ENCODE measurements at places on chromosomes 6 and 20.

- no peak for DNase-seq
These were observed 4.9 kb upstream of the UQCC2 start for GRCh38 chr6:33716379-33716778.

GRCh38 chr6:4413073-4413472 is 277.7 kb upstream of the ECI2 start:
- DNase-seq: no peak

DNA sequence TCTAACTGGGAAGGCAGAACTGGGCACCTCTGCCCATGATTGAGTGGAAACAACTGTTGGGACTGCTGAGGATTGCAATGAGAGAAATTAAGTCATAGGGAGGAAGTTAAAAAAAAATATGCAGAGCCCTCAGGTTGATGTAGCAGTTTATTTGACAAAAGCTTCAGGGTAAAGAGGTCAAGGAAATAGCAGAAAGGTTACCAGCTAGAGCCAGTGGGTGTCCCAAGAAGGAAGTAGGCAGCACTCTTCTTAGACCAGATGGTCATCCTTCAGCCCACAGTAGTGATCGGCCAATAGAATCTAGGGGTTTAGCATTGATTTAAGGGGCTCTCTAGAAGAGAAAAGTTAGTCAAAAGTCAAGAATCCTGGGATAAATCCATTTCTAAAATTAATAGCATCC is 21.7 kb upstream of the WFDC10A start:
- DNase-seq: no peak

GRCh38 chr20:17935186-17935585 is 33.4 kb downstream of the SNX5 start:
- DNase-seq: no peak

GRCh38 chr6:11172501-11173327 is 59.8 kb downstream of the NEDD9 start:
- DNase-seq: no peak

DNA sequence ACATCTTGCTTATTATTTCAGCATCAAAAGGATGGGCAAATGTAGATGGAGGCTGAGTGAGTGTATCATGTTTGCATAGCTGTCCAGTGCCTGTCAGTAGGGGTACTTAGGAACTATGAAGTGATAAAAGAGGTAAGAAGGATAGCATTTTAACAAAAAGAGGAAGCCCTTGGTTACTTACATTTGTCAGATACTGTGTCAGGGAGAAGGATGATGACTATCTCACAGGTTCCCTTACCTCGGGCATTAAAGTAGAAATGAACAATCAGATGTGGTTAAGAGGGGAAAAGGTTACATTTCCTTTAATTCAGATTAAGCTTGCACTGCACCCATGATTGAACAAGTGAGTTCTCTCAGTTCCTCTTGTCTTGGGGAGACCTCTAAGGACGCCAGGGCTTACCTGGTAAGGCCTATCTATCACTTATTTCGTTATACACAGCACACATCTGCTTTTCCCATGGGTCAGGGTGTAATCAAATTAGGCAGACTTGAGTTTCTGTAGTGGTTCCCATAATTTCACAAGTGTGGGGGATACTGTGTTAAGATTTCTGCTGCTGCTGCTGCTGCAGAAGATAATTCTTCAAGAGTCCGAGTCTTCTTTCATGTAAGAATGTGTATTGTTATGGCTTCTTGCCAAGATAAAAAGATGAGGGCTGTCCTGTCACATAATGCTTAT is 4.5 kb downstream of the FOXO3 start:
- no peak for DNase-seq

DNA sequence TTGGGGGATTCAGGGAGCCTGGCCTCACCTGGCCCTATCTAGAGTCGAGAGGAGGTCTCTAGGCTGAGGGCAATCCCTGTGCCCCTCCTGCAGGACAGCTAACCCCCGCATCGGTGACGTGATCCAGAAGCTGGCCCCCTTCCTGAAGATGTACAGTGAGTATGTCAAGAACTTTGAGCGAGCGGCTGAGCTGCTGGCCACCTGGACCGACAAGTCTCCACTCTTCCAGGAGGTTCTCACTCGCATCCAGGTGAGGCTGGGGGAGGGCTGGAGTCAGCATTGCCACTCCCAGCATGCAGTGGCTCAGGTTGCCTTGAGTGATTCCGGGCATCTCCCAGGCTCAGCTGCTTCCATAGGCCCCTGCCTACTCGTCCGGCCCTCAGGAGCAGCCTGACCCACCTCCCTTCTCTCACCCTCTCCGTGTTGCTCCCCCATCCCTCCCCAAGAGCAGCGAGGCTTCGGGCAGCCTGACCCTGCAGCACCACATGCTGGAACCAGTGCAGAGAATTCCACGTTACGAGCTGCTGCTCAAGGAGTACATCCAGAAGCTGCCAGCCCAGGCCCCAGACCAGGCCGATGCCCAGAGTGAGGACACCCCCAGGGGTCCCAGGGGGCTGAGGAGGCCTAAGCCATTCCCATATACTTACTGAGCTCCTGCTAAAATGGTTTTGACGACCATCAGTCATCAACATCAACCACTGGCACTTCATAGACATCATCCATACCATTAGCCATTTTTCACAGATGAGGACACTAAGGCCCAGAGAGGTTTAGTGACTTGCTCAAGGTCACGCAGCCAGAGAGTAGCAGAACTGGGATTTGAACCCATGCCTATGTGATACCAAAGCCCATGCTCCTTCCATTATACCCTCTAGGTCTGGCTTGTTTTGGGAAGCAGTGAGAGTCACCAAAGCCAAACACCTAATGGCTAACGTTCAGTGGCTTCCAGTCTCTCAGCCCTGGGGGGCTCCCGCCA is 8.3 kb downstream of the FGD2 start:
- DNase-seq: no peak

GRCh38 chr6:42406306-42407280 is 45.1 kb downstream of the TRERF1 start:
- DNase-seq: no peak

DNA sequence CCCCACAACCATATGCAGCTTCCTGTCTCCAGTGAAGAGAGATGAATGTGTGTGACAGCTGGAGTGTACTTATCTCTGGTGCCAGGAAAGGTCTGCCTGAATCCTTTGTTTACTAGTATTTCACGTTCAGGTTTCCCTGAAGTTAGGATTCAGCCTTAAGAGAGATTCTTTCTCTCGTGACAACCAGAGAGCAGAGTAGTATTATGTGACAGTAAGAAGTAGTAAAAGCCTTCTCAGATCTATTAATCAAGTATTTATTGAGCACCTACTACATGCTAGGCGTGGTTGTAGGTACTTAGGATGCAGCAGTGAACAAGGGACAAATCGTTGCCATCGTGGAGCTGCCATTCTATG is 949 bp downstream of the KIFC1 start:
- DNase-seq: no peak

DNA sequence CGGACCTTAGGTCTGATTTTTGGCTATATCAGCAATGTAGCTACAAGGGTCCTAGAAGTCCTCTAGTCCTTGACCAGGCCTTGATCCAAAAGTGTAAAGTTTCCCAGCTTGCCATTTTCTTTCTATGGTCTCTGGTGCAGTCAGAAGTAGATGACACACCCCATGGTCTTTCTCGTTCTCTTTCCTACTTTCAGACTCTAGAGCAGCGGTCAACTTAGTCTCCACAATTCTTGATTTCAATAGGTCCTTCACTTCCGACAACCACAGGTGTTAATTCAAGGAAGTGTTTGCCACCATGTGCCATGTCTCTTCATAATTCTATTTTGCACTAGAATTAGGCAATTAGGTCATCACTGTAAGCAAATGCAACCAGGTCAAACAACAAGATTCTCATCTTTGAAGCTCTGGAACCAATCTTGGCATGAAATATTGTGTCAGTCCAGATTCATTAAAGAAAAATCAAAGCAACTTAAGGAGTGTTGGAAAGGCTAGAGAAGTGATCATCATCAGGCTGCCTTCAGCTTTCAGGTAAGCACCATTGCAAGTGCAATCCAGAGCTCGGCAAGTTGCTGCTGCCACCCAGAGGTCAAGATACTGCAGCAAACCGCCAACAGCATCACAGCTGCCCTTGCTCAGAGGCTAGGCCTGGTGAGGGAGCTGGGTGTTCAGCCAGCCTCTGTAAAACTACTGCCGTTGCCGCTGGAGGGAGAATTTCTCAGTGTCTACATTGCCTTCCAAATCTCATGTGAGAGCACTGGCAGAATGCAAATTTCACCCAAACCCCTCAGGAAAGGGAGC is 5.6 kb upstream of the SYNE1 start:
- DNase-seq: peak; percentile 2

DNA sequence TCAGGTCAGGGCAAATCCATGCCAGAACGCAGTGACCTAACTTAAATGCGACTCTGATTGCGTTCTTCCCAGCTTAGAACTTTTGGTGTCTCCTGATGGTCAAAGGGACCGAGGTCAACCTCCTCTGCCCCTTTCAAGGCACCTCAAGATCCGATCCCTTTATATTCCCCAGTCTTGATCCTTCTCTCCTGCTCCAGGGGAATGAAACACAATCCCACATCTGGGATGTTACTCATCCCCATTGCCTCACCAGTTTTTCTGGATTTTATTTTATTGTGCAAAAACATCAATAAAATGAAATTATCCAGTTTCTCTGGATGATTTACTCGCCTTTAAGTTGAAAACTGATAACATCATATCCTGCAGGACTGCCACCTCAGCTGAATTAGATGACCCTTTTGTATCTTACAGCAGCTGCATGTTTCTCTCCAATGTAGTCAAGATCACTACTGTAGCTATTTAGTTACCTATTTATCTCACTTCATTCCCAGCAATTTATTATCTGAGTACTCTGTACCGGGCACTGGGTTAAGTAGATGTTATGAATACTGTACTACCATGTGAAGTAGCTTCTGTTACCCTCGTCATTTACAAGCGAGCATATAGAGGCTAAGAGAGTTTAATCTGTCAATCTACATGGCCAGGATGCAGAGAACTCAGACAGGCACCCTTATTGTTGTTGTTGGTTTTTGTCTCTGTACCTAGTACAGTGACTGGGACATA is 44.0 kb downstream of the IRAK1BP1 start:
- no peak for DNase-seq

DNA sequence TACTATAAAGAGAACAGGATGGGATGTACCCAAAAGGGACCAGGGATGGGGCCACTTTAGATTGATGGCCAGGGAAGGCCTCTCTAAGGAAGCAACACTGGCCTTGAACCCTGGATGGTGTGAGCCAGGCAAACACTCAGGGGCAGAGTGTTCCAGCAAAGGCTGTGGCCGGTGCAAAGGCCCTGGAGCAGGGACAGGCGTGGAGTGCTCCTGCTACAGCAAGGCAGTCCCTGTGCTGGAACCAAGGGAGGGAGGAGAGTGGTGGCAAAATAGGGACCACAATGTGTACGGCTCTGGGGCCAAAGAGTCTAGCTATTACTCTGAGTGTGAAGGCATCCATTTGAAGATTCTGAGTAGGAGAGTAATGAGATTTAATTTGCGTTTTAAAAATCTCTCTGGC is 131.6 kb downstream of the BMP7 start:
- DNase-seq: no peak

- DNase-seq: no peak
These were observed 311.9 kb upstream of the CITED2 start for GRCh38 chr6:139686308-139686707.

- DNase-seq: no peak
These were observed 36.8 kb downstream of the RSPH3 start for GRCh38 chr6:158963020-158963808.

DNA sequence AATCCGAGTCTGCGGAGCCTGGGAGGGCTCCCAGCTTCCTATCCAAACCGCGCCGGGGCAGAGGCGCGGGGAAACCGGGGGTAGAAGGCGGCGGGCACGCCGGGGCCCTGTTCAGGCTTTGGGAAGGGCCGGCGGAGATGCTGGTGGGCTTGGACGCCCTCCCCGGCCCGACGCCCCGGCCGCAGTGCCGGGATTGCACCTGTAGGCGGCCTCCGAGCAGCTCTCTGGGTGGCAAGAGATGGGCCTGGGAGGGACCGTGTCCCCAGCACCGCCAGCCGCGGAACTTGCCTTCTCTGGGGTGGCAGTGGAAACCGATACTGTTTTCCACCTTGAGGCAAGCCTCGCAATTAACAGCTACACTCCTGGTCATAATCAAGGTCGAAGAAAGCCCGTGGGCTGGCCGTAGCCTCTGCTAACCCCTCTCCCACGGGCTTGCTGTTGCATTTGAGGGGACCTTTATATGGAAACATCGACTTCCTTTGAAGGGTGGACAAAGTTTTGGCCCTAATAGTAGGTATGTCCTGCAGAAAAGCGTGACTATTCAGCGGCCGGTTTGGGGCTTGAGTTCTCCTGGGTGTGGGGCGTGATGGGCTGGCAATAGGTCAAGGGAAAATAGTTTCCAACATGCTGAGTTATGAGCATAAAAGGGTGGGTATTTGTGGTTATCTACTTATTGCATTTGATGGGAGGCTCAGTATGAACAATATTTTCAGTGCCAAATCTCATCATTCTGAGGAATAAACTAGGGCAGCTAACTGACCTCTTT is 1.1 kb upstream of the JAG1 start:
- DNase-seq: no peak

DNA sequence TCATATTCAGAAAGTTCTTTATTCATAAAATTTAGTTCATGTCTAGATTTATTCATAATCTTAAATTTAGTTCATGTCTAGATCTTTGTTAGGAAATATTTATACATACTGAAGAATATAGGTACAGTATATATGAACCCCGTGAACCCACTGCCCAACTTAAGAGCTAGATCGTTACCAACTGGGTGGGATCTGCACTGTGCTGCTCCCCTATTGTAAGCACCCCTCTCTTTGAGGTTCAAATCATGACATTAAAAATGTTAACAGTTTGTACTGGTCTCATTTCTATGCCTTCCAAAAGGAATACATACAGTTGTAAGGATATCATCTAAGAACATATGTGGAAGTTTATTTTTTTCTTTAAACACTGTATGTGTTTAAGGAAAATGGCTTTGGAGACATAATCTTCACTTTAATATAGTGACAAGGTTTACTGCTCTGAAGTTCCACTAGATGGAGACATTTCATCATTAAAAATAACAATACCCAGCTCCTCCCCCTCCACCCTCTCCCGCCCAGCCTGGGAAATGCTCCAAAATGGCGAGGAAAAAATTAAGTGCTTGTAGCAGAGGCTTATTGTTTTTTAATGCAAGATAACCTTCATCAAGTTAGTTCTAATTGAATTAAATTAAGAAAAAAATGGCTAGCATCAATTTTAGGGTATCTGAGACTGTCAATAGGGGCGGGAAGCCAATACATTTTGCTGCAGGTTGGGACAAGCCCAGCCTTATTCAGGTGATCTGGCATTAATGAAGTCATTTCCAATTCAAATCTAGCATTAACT is 104.1 kb upstream of the TRAF3IP2 start:
- peak; percentile 48 for DNase-seq

GRCh38 chr20:24617080-24617432 is 147.6 kb downstream of the SYNDIG1 start:
- no peak for DNase-seq

GRCh38 chr20:57661746-57662455 is 41.7 kb upstream of the ZBP1 start:
- no peak for DNase-seq

Data from glomerular endothelial cell (primary cell).